ENCODE measurements at places on chromosomes 5 and 9.

DNA sequence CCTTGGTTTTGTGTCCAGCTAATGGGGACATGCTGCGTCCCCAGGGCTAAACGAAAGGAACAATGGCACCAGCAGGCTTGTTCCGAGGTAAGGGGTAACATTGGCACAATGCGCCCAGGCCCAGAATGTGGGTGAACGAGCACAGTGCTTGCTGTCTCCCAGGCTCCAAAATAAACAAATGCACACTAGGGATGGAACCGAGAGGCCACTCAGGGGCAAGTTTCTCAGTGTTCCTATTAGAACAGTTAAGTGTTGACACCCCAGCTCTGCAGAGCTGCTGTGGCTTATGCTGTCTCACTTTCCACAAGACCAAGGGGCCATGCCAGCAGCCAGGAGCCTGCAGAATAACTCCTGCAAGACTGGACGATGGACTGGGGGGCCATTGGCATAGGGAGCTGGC is 492.4 kb downstream of the GADD45G start:
- DNase-seq, result no peak

GRCh38 chr9:35257986-35258659 is 96.3 kb downstream of the UNC13B start:
- no peak for DNase-seq

GRCh38 chr5:109374625-109375024 is 35.1 kb downstream of the PJA2 start:
- peak; percentile 52 for DNase-seq

- DNase-seq, result no peak
Measured at GRCh38 chr9:98968601-98969337, 25.1 kb downstream of the COL15A1 start.

DNA sequence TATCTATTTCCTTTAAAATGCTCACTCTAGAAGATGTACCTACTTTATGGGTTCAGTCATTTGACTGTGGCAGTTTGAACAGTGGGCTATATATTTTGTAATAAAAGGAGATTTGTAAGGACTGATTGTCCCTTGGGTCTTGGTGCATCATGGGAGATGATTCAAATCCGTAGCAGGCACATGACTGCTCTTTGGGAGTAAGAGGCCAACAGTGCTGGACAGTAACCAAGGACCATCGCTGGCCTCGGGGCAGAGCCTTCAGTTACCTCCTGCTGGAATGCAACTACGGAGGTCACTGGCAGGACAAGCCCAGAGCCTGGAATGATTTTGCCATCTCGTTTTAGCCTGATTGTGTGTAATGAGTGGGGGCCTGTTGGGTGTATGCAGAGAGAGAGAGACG is 7.0 kb upstream of the MAMDC2 start:
- no peak for DNase-seq

- peak; percentile 37 for DNase-seq
Measured at GRCh38 chr9:29211580-29212396, 1638.5 kb upstream of the C9orf72 start.
